ENCODE measurements at places on chromosomes 13 and 19.
A peak's percentile ranks its signal among the peaks of the same experiment; 100 is the strongest.

DNA sequence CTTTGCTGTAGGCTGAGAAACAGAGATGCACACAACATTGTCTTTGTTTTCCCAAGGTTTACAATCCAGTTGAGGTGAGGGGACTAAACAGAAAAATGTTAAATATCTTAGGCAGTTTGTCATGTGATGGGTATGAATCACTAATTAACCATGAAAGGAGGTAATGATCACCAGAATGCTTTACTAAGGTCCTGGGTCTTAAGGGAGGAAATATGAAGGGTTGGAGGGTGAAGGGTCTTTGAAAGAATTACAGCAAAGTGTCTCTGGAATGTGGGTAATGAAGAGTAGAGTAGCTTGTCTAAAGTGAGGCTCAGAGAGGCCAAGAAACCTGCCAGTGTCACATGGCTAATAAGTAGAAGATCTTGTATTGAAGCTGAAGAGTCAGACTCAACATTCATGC lies 19.0 kb downstream of the BIVM start:
- no peak for DNase-seq

DNA sequence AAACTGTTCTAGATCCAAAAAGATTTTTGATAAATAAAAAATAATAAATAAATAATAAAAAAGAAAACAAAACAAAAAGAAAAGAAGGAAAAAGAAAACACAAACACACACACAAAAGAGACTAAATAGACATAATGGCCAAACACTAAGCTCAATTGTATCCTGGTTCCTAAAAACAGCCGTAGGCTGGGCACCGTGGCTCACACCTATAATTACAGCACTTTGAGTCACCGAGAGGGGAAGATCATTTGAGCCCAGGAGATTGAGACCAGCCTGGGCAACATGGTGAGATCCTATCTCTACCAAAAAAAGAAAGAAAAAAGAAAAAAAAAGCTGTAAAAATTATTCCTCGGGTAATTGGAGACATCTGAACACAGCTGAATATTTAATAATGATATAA lies 8.9 kb downstream of the ETHE1 start:
- DNase-seq = no peak

GRCh38 chr19:10286803-10287737 lies at the start of gene ICAM4:
TSS of gene ICAM4 (plus strand) at chr19:10286955. CDS start at chr19:10287013, 58 bp downstream.
- peak; percentile 54 for DNase-seq

DNA sequence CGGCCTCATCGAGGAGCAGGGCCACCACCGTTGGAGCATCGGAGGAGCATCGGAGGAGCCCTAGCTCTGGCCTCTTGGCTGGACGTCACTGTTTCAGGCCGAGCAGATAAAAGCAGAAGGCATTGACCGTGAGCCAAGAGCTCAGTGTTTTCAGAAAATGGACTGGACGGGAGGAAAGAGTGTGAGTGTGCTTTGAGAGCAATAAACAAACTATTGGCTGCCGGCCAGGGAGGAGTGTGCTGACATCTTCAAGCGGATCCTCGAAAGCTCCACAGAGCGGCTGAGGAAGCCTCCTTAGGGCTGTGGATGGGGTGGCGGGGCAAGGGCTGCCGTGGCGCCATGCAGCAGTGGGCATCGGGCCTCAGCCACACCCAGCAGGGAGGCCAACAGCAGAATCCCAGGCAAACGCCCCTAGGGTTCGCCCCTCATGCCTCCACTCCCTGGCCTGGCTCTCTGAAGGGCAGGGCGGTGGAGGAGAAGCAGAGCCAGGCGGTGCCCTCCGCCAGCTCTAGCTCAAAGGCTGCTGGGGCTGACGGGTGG lies 41.8 kb downstream of the IRS2 start:
- no peak for DNase-seq

DNA sequence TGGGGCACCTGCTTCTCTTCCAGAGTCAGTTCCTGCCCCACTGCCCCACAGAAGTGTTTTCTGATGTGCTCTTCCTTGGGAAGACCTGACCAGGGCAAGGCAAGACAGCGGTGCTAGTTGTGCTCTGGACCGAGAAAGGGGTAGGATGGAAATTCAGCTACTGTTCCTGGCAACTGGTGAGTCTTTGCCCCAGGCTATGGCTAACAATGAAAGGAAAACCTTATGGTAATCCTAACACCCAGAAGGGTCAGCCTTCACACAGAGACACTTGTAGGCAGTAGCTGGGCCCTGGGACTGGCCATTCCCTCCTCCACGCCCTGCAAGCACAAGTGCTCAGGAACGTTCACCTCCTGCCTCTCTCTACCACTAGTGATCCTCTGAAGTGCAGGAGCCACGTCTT lies 9.6 kb upstream of the CYSLTR2 start:
- DNase-seq = no peak

Data from CD4-positive, alpha-beta T cell treated with Interleukin-4 for 1 hour (primary cell).